ENCODE measurements at places on chromosomes 4 and X. TPM values are rescaled to one million over a fixed set of nuclear protein-coding genes. Genes with fewer than 3 reads are reported as not detected.

DNA sequence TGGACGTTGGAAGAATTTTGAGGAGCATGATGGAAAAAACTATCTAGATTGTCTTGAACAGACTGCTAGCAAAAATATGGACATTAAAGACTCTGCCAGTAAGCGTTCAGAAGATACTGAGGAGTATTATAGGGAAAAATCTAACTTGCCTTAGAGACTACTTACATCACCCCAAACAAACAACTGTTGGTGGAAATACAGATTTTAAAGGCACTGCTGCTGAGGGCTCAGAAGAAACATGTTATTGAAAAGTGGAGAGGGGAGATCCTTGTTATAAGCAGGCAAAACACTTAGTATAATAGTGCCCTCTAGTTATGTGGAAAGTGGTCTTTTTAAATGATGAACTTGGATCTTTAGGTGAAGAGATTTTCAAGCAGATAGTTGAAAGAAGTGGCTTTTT, 29.2 kb downstream of the MAD2L1 start:
- DNase-seq: no peak

- DNase-seq: no peak
Observed at GRCh38 chr4:96524311-96524875, 684.5 kb downstream of the PDHA2 start.

DNA sequence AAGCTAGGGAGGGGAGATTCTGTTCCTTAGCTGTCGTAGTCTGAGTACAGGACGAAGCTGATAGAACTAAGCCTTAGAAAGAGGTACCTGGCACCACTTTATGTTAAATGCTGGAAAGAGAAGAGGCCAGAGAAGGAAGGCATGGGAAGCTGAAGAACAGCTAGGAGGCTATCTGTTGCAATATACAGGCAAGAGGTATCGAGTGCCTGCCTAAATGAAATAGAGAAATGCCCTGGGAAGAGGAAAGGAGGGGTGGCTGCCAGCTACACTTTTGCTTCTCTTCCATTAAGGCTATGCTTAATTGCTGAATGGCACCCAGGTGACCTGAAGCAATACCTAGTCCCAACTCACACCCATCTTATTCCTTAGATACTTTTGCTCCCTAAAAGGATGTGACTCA, 380.4 kb upstream of the FGF13 start:
- DNase-seq: no peak

DNA sequence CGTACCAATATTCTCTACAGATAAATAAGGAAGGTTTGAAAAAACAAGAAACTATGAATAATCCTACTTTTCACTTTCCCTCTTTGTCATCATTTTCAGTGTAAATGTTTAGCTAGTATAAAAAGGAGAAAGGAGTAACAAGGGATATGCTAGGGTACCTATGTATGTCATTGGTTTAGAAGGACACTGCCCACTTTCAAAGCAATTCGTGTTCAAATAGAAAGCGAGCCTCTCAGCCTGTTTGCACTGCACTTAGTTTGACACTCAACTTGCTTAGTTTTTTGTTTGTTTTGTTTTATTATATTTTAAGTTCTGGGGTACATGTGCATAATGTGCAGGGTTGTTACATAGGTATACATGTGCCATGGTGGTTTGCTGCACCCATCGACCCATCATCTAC, 21.6 kb upstream of the RXFP1 start:
- no peak for DNase-seq

GRCh38 chr4:55947912-55948725, 626 bp upstream of the CEP135 start:
- DNase-seq: no peak

GRCh38 chr4:155592938-155593297, 73.7 kb upstream of the GUCY1A1 start:
- DNase-seq: no peak

Gene NWD2
- total RNA-seq: not detected
